ENCODE measurements at places on chromosomes 5 and 9.

DNA sequence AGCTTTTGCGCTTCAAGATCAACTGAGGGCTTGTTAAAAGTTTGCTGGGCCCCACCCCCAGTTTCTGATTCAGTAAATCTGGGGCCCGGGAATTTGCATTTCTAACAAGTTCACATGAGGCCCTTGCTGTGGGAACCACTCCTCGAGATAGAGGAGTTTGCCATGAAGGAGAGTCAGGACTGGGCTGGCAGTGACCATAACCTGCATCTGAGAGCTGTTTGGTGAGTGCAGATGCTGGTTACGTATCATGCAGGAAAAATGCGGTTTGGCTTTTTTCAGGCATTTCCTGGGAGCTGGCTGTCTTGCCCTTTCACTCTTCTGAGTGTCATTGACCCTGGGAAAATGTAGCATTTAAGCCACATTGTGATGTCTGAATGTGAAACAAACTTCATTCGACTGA lies 9.4 kb upstream of the ANGPTL2 start:
- no peak for DNase-seq

DNA sequence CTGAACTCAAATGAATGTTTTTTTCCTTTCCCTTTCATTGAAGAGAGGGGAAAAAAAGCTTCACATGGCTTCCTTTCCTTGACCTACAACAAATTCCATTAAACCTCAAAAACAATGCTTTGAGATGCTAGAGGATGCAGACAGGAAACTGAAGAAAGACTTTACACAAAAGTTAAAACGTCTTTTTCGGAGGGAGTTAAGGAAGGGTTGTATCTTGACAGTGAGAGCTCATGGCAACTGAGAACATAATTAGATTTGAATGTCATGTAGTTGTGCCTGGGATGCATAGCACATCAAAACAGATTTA lies 66.4 kb downstream of the EBF1 start:
- DNase-seq = no peak

GRCh38 chr5:153823036-153823435 lies 215.7 kb downstream of the FAM114A2 start:
- no peak for DNase-seq

- DNase-seq = no peak
These were observed 83.0 kb downstream of the GRIA1 start for GRCh38 chr5:153573326-153574033.

- DNase-seq = no peak
These were observed 15.2 kb downstream of the HSPB3 start for GRCh38 chr5:54470677-54471076.

GRCh38 chr9:129713402-129713679 lies 39.5 kb downstream of the PTGES start:
- no peak for DNase-seq

DNA sequence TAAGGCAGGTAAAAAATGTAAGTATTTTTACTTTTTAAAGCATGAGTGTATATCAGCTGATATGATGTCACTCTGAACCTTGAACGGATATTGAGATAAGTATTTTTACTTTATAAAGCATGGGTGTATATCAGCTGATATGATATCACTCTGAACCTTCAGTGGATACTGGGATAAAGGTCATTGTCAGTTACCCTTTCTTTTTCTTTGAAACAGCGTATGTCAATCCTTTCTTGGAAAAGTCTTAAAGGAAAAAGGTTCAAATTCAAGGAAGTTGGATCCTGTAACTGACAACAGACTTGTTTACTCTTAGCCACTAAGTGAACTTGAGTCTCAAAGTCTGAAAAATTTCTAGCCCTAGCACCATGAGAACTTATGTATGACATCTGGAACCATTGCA lies 61.7 kb upstream of the IFNK start:
- DNase-seq = no peak

All from anterior cingulate cortex (tissue), 58 donors.